EH (cell line): ENCODE measurements at places on chromosomes 12 and 14.

DNA sequence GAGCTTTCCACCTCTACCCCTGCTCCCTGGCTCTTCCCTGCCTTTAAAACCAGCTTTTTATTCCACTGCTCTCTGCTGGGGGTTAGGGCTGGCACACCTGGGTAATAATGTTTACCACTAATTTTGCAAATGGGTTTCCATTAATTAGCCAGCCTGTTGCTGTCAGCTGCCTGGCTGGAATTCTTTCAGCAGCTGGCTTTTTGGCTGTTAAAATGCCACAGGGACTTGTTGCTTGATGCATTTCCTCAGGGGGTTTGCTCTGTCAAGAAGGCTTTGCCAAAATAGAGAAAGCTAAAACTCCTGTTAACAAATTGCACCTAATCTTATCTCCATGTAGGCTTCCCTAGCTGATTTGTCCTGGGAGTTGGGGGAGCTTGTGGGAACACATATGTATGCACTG, 51.8 kb upstream of the PSMC1 start:
- no peak for DNase-seq

- DNase-seq: no peak
These were observed 258.0 kb upstream of the PLEKHG7 start for GRCh38 chr12:92444763-92445162.

DNA sequence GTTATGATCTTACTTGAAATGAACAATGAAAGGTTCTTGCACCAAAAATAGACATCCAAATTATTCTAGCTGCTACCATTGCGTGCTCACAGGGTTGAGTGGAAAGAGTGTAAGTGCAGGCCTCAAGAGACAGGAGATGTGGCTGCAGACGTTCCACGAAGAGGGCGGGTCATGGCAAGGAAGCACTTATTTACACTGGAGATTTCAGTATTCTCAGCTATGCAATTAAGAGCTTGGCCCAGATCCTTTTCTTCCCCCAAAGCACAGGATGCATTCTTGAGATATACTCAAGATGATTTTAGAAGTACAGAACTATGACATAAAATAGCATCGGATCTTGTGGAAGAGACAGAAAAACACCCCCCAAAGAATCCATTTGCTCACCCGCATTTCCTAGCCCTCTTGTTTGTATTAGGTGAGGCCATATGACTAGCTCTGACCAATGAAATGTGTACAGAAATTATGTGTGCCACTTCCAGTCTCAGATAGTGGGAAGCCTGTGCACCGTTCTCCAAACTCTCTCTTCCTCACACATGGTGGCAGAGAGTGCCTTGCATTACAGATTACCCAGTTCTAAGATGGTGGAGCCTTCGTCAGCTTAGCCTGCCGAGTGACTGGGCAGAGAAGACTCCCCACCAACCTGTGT, 261.4 kb downstream of the TTC8 start:
- peak; percentile 47 for DNase-seq

DNA sequence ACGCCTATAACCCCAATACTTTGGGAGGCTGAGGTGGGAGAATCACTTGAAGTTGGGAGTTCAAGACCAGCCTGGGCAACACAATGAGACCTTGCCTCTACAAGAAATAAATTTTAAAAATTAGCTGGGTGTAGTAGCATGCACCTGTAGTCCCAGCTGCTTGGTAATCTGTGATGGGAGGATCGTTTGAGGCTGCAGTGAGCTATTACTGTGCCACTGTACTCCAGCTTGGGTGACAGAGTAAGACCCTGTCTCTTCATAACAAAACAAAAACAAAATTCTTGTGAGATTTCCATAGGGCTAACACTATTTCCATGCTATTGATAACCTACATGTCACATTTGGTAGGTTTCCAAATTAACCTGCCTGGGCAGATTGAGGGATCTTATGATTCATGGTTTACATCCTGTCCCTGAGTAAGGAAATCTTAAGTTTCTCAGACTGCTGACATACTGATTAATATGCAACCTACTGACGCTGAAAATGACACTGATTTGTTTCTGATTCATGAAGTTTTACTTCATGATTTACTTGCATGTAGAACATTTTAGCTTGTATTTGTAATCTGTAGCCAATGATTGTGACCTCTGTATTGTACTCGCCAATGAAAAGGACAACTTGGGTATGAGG, 15.9 kb downstream of the ATP6V1D start:
- no peak for DNase-seq

GRCh38 chr14:75720842-75721498, 59.9 kb downstream of the TTLL5 start:
- peak; percentile 36 for DNase-seq
